ENCODE measurements at places on chromosomes 3 and 15.
A peak's percentile ranks its signal among the peaks of the same experiment; 100 is the strongest.

- DNase-seq: no peak
Measured at GRCh38 chr3:194941360-194941955, 255.8 kb downstream of the FAM43A start.

DNA sequence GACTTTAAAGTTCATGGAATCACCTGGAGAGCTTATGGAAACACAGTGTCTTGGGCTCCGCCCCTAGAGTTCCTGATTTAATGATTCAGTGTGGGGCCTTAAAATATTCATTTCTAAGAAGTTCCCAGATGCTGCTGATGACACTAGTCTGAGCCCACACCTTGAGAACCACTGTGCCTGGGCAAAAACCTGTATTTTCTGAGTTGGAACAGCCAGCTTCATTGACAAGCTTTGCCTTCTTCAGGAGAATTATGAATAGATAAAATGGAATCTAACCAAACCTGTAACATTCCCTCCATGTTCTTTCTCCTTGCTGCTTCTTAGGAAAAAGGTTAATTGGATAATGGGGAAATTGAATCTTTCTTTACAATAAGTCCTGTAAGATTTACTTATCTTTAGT is 490.7 kb downstream of the DIPK2A start:
- no peak for DNase-seq

- DNase-seq: no peak
Measured at GRCh38 chr3:14374444-14374883, 27.9 kb upstream of the SLC6A6 start.

DNA sequence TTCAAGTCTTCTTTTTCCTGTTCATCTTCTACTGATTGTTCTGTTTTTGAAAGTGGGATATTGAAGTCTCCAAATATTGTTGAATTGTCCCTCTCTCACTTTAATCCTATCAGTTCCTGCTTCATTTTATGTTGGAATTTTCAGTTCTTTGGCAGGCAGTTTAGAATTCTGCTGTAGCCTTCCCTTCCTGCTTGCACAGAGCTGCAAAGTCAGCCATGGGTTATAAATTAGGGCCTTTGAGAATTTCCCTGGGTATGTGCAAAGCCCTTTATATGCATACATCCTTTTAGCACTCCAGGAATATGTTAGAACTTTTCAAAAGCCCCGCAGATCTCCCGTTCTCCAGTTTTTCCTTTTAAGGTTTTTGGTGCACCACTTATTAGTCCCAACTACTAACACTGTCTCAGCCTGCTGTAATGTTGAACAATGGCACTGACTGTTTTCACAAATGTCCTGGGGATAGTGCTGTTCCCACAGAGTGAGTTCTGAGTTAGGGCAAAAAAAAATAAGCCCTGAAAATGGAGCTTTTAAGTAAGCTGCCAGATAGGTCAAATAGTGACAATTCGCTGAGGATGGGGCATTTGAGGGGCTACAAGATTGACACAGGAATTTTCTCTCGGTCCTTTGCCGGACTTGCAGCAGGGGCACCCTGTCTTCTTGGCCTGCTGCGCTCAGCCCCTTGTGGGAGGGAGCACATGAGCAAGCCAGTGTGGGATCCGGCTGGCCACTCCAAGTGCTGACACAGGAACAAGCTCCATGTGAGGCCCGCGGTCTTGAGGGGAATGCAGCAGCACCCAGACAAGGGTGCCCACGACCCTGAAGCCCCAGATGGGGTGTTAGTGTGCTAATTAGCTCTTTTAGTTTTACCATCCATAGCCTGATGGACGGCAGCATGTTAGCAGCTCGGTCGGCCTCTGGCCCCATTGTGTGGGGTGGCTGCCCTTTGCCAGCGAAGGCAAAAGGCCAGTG is 96.0 kb downstream of the VPS8 start:
- no peak for DNase-seq

DNA sequence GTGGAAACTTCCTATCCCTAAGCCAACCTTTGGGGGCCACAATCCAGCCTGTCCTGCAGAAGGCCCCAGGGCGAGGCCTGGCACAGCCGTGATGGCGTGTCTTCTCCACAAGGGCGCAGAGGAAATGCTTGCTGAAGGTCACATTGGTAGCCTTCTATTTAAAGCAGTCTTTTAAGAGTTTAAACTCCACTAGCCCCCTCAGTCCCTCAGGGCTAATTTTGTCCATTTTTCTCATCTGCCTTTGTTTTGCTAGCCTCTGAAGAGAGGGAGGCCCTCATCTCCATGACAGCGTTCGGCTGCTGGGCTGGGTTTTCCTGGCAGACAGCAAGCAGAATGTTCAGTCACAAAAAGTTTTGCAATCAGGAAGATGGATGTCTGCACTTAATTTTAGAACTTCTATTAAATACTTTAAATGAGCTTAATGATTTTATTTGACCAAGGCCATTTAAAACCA is 40.8 kb downstream of the RARB start:
- DNase-seq: peak; percentile 92

DNA sequence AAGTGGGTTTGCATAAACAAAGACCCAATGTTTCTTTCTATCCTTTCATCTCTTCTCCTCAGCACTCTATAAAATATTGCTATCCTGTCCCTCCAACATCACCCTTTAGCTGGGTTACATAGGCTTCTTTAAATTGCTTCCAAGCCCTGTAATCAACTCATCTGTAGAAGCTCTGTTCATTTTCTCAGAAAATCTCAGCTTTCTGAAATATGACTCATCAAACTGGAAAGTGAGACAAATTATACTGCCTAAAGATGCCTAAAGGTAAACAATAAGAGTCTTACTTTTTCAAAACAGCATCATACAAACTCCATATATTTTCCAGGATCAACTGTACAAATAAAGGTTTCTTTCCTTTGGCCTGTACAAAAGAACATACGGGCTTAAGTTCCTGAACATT is 33.8 kb downstream of the EFL1 start:
- peak; percentile 34 for DNase-seq

DNA sequence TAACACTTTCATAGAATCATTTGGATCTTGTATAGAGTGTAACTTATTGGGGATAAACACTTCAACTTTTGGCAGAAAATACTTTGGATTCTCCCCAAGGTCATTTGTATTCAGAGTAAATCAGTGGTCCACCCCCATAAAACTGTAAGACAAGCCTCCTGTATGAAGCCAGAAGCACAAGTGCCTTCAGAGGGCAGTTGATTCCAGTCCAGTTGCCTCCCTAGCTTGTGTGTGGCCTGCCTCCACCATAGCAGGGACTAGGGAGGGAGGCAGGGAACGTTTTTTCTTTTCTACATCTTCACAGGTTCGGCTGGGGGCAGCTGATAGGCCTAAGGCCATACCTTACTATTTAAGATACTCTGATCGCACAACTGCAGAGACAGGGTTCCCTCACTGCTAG is 11.6 kb downstream of the GORASP1 start:
- DNase-seq: no peak

- DNase-seq: no peak
Measured at GRCh38 chr3:16507578-16508242, 5.8 kb downstream of the RFTN1 start.

DNA sequence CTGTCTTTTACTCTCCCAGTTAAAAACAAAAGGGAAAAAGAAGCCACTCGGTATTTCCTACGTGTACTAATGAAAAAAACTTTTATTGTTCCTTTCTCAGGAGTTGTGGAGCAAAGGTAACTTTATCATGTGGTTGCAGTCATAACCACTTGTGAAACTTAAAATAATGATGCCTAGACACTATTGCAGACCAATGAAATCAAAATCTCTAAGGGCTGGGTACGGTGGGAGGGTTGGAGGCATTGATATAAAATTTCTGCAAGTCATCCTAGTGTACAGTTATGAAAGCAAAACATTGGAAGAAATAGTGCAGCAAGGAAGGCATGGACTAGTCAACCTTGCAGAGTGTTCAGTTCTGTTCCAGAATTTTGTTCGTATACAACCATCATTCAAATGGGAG is 808.8 kb downstream of the TUSC7 start:
- DNase-seq: no peak

DNA sequence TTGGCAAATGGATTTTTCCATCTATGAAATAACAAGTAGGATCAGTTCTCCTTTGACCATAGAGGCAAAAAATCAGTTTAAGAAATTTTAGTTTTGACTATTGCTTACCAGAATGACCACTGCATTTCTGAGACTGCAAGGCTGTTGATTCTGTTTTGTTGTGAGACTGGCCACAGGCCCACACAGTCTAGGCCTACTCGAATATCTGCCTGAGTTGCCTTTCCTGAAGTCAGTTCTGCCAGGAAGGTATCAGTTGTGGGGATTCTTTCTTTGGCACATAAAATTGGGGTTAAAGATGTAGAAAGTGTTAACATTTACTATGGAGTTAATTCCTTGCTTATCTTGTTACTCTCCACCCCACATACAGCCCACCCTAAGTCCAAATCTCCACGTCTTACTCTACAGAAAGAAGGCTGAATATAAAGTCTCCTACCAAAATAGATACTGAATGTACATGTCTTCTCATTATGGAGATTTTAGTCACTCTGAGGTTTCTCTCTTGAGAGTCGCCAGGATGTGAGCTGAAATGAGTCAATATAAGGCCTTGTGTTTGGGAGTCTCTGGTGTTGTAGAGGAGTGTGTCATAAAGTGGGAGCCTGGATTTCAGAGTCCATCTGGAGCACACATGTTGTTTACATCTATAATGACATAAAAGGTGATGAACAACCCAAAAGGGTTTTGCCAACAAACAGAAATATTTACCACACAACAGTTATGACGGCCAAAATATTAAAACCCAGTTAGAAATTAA is 45.0 kb upstream of the WWTR1 start:
- peak; percentile 69 for DNase-seq

GRCh38 chr3:143163562-143164100 is 44.1 kb downstream of the CHST2 start:
- no peak for DNase-seq

- no peak for DNase-seq
Measured at GRCh38 chr3:48143567-48143966, 44.6 kb downstream of the CDC25A start.

DNA sequence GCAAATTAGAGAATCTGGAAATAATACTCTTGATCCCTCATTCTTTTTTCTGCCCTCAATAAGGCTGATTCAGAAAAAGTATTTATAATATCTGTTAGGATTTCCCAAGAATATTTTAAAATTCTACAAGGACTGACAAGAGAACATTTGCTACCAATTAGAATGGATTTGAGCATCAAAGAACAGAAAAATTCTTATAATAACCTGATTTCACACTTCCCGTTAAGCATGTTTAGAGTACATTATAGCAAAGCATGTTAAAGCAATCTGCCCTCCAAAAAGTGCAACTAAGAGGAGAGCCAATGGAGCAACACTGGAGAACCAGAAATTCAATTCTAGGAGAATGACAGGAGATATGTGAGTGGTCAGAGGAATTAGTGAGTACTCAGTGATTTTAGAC is 57.2 kb downstream of the THBS1 start:
- DNase-seq: peak; percentile 80

DNA sequence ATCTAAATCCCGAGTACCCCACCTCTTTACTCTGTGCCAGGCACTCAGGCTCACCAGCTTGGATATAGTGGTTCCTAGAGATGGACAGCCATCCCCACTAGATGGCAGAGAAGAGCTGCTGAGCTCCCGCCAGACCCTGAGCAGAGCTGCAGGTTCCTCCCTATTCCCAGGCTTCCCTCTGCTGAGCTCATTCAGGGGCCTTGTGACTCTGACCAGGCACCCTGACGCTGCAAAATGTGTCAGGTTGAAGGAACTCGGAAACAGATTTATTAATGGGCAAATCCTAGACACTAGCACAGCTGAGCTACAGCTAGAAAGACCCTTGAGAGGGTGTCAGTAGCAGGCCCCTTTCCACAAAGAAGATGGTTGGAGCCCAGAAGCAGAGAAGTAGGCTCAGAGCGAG is 38.2 kb upstream of the RHO start:
- peak; percentile 96 for DNase-seq

GRCh38 chr3:110123946-110124345 is 786.6 kb upstream of the DPPA4 start:
- no peak for DNase-seq

DNA sequence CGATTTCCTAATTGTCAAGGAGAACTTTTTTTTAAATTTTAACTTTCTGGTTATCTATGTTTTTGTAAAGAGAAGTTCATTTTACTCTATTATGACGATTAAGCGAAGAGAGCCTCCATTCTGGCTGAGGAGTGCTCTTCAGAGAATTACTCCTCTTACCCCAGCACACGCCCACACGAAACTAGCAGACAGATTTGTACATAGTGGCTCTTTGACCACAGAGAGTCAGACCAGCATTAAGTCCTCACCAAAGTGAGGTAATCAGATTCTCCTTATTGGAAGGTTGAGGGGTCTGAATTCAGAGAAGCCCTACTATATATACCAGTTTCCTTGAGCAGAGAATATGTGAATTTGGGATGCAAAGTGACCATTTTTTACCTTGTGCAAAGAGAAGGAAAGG is 204.8 kb upstream of the TSC22D2 start:
- DNase-seq: no peak

DNA sequence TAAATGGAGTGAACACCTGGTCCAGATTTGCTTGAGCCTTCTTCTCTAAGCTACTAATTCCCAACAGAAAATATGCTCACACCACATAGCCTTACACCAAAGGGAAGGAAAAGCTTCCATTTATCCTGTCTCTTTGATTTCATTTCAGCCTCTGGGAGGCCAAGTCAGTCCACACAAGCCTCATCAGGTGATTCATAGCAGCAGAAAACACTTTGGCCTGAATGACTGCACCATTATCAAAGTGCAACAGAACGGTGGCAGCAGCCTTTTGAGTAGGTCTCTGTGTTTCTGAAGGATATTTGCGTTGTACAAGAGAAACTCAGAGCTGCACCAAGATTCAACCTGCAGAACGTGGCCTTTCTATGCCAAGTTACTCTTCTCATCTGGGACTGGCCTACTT is 46.6 kb upstream of the SNRK start:
- no peak for DNase-seq

- no peak for DNase-seq
Measured at GRCh38 chr3:4894891-4895530, 84.2 kb upstream of the BHLHE40 start.

DNA sequence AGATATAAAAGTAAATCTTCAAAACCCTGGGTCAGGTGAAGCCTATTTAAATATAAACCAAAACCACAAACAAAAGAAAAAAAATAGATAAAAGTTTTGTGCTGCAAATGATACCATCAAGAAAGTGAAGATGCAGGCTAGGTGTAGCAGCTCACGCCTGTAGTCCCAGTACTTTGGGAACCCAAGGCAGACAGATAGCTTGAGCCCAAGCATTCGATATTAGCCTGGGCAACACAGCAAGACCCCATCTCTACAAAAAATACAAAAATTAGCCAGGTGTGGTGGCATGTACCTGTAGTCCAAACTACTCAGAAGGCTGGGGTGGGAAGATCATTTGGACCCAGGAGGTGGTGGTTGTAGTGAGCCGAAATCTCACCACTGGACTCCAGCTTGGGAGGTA is 164.8 kb downstream of the MAGI1 start:
- DNase-seq: no peak

GRCh38 chr3:185943760-185944106 is 5.9 kb upstream of the TRA2B start:
- DNase-seq: no peak

Data from adipocyte (in vitro differentiated cells).